ENCODE measurements at places on chromosomes 3 and 15.

DNA sequence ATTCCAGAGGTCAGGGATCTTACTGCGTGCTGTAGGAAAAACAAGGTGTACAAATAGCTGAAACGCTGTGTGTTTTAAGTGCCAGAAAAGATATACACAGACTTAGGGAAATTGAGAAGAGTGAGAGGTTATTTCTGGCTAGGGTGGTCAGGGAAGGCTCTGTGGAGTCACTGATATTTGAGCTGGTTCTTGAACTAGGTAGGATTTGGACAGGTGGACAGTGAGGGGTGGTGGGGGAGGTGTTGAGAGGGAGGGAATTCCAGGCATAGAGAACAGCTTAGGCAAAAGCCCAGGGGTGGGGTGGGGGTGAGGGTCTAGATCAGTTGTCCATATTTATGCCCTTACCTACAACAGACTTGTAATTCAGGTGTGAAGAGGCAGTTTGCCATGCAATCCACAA, 7.0 kb downstream of the SEMA6D start:
- no peak overlapping the region for H3K4me3 ChIP-seq
- H3K27me3 ChIP-seq, result no peaks in the 10 kb centered on the region
- no peak for DNase-seq
- H3K4me1 ChIP-seq, result no peaks in the 10 kb centered on the region
- H3K36me3 ChIP-seq, result no peaks in the 10 kb centered on the region

- no peak for DNase-seq
- H3K4me1 ChIP-seq, result peaks cover 5% of the 10 kb centered on the region
- no peak overlapping the region for H3K27ac ChIP-seq
- H3K36me3 ChIP-seq, result no peaks in the 10 kb centered on the region
These were observed 188.1 kb downstream of the XXYLT1 start for GRCh38 chr3:195082811-195083210.

DNA sequence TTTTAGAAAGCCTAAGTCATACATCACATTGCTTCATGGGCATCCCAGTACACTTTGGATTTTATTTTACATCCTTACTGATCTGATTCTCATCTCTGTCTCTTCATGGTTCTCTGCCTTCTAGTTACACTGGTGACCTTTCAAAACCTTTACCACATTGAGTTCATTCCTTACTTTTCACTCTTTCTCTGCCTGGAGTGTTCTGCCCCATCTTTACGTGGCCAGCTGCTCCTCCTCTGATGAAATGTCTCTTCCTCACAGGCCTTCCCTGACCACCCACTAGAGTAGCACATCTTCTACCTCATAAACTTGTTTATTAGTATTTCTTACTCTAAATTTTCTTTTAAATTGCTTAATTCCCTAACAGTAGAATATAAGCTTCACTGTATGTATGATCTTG, 17.7 kb downstream of the CTNNB1 start:
- H3K27ac ChIP-seq, result no peak overlapping the region
- H3K36me3 ChIP-seq, result 0 out of 2 replicates have a peak, but pooled peaks cover 4% of the 10 kb centered on the region
- H3K4me1 ChIP-seq, result peaks cover 52% of the 10 kb centered on the region
- H3K27me3 ChIP-seq, result no peaks in the 10 kb centered on the region
- H3K4me3 ChIP-seq, result no peak overlapping the region

DNA sequence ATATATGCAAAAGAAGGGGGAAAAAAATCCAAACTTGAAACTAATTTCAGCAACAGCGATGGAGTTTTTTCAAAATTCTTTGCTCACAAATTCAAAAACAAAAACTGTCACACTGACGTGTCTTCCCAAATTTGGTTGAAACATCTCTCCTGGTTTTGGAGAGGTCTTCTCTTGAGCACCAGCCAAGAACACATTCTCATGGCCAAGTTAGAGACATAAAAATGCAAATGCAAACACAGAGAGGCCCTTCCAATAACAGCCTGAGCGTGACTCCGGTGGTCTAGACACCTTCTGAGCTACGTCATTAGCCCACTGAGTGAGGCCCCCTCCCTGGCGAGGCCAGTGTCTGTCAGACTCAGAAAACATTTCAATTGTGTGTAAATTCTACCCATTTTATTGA, 436.0 kb upstream of the PROK2 start:
- H3K27me3 ChIP-seq, result peaks cover 4% of the 10 kb centered on the region
- DNase-seq, result no peak
- peaks cover 5% of the 10 kb centered on the region for H3K4me1 ChIP-seq
- H3K27ac ChIP-seq, result no peak overlapping the region
- H3K4me3 ChIP-seq, result no peak overlapping the region
- no peaks in the 10 kb centered on the region for H3K36me3 ChIP-seq

Data from Karpas-422 (cell line).